Right forelimb (tissue), 1 donor: ENCODE measurements at places on chromosomes 5 and 9.

- DNase-seq, result no peak
Observed at GRCh38 chr5:132423438-132423898, 54.0 kb downstream of the SLC22A5 start.

GRCh38 chr9:36005891-36006290 lies 30.8 kb upstream of the RECK start:
- DNase-seq, result no peak

DNA sequence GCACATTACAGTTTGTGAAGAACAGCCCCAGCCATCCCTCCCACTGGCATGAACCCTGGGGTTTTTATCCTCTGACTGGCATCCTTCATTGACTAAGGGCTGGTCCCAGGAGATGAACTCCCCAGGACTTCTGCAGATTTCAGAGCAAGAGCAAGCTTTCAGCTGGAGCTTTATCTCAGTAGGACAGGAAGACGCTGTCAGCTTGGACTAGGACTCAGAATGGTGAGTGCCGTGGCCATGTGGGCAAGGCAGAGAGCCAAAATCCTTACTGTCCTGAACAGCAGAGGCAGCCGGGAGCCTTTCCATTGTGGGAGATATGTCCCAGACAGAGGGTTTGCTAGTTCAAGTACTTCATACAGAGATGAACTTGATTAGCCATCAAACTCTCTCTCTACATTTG lies 3.2 kb upstream of the ACOT12 start:
- DNase-seq, result no peak

- no peak for DNase-seq
Observed at GRCh38 chr5:128111818-128112448, 28.4 kb downstream of the SLC12A2 start.

DNA sequence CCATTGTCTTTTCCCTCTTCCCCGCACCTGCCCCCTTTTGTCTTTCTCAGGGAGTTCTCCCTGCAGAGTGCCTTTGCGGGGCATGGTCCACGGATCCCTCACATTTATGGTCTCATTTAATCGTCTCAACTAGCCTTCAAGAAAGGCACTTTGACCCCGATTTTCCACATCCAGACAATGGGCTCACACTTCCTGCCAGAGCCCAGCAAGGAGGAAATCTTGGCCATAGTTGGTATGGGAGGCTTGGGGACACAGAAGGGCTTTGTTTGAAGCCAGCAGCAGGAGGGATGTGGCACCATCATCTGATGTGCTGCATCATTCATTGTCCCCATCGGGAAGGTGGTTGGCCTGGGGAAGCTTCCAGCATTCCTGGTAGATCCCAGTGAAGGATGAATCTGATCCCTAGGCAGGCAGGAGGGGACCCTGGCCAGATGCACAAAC lies 24.9 kb downstream of the GSN start:
- DNase-seq, result peak; percentile 32

DNA sequence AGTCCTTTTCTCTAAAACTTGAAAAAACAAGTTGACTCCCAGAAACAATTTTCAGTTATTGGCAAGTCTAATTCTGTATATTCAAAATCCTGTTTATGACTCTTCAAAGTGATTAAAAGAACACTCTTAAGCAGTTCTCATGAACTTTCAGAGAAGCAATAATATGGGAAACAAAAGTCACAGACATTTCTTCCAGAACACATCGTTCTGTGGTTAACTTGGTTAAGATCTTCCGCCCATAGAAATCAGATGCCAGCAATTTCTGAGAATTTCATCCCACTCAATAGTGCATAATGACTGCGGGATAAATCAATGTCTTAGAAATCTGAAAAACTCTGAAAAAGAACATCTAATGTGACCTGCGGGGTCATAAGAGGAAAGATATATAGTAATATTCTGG lies 300.5 kb downstream of the COX7C start:
- DNase-seq, result no peak

GRCh38 chr5:149959406-149960236 lies 937 bp upstream of the SLC26A2 start:
- no peak for DNase-seq

GRCh38 chr5:179163236-179164155 lies 103.3 kb downstream of the ZNF354C start:
- peak; percentile 35 for DNase-seq

- DNase-seq, result no peak
Observed at GRCh38 chr5:148820461-148821395, 5.7 kb upstream of the ADRB2 start.

DNA sequence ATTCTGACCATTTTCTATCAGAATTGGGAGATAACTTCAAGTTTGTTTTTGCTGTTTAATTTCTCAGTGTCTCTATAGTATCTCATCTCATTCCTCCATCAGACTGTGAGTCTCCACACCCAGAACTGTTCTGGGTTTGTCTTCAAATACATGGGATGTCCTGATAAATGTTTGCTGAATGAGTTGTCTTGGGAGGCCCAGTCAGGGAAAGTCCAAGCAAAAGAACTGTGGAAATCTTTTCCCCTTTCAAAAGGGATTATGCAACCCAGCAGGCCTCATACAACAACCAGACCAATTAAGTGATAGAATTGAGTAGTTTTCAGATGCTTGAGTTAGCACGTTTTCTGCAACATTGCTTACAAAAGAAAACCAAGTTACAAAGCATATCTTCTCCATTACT lies 324.4 kb downstream of the BRINP1 start:
- no peak for DNase-seq

- DNase-seq, result no peak
Observed at GRCh38 chr9:78745331-78745730, 448.4 kb downstream of the PSAT1 start.

DNA sequence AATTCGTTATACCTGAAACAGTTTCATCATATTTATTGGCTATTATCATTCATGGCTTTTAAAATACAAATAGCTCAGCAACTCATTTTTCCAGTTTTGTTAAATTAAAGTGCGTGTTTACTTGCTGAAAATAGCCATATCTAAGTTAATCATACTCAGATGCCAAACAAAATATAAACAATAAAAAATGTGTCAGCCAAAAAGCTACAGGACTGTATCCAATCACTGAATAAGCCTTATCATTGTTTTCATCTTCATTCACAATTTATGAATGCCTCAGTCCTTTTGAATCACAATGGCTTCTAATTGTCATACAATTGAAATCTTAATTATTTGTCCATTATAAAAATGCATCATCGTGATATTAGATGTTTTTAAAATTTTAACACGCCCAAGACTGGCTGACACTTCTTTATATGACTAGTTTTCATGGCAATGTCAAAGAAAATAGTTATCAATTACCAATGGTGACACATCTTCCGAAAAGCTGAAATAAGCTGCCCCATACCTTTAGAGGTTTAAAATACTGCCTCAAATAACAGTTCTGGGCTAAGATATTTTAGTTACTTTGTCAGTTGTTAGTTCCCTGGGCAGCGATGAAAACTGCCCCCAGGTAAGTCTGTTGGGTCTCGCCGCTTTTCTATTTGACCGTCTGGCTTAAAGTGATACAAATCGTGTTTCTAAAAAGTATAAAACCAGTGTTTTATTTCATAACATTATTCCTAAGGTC lies 1.8 kb downstream of the NFIB start:
- peak; percentile 17 for DNase-seq

- no peak for DNase-seq
Observed at GRCh38 chr9:96169901-96170300, 132.1 kb downstream of the HSD17B3 start.

DNA sequence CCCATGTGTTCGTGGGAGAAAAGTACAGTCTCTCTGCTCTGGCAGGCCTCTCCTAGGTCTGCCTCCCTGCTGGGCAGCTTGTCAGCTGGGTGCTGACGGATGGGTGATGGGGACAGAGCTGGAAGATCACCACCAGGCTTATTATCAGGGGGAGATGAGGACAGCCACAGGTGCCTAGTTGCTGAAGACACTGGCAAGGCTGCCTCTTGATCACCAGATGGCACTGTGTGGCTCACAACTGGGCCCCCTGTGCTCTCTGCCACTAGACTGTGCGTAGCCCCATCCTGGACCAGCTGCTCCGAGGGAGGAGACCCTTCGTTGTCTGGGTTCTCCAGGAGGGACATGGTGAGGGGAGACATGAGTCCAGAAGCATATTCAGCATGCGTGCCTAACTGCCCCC lies 73.0 kb downstream of the KIF24 start:
- DNase-seq, result no peak

DNA sequence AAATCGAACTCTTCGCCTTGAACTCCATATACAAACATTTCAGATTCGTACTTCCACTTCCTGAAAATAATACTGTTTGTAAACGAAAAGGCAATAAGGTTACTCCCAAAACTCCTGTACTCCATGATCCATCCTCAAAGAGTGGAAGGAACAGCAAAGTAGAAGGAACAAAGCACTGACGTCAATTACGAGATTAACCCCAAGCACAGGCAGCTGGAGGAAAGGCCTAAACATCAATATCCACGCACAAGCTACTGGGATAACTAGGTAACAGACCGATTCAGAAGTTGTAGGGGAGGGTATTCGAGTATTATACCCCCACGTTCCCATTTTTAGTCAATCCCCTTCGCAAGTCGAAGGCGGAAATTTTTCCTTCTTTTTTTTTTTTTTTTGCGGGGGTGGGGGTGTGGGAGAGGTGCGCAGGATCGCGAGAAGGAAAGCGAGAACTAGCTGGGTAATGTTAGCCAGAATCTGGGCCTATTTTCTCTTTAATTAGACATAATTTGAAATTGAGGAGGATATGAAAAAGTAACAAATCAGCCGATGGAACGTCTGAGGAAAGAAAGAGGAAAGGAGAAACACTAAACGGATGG lies 909 bp downstream of the AFF4 start:
- DNase-seq, result peak; percentile 62

DNA sequence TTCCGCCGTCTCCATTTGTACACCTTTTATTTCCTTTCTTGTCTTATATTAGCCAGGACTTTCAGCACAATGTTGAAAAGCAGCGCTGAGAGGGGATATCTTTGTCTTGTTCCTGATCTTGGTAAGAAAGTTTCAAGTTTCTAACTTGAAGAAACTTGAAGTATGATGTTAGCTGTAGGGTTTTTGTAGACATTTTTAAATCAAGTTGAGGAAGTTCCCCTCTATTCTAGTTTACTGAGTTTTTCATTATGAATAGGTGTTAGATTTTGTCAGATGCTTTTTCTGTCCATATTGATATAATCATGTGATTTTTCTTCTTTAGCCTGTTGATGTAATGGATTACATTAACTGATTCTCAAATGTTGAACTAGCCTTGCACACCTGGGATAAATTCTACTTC lies 425.7 kb downstream of the PIK3R1 start:
- DNase-seq, result no peak

DNA sequence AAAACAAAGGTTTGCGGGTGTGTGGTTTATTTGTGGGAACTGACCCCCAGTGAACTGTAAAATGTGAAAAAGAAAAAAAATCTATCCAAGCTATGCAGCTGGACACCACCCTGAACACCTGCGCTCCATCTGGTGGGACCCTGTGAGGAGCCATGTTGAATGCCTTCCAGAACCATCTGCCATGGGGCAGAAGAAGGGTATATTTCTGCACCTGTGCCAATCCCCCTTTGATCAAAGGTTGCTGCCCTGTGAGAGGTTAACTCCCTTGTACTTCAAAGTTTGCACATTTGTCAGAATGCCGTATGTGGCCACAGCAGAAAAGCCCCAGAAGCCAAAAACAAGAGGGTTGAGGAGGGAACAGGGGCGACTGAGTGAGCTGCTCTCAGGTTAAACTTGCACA lies 148.5 kb upstream of the ALDH1B1 start:
- DNase-seq, result no peak

DNA sequence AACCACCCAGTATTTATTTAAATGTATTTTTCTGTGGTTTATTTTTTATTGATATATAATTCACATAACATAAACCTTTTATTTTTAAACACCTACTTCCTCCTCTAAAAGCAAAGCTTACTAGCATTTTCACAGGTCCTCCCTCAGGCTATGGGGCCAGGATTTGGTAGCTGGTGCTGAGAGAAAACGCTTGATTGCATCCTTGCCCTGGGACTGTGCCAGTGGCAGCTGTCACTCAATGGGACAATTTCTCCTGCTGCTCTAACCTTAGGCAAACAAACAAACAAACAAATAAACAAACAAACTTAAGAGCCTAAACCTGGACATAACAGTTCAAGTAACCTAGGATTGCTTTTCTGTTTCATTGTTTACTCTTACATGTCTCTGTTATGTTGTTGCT lies 102.7 kb downstream of the FOCAD start:
- DNase-seq, result no peak

DNA sequence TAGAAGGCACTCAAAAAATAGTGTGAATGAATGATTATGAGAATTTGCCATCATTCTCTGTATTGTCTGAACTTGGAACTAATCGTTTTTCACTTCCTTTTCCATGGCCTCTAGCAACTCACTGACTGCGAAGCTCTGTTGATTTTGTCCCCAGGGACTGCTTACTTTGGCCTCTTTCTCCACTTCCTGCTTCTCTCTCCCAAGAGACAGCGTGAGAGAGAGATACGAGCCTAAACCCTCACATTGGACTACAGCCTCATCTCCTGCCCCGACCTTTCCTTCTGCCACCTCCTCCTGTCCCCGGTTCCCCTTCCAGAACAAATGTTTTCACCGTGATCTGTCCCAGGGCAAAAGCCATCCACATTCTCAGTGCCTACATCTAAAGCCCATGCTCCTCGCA lies 300.8 kb upstream of the PANK3 start:
- DNase-seq, result no peak

DNA sequence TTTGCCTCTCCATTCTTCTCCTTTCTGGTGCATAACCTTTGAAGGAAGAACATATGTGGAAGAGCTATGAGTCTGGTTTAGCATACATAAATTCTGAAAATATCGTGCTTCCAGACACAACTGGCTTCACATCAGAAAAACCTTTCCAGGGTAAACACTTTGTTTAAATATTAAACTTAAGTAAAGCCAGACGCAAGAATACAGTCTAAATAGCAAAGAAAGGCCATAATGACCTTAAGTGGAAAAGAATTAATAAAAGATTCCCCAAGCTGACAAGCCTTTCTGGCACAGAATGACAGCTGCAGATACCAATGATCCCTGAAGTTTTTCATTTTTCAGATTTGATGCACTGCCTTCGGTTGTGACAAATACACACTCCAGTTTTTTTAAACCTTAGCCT lies 13.5 kb upstream of the TSSK1B start:
- no peak for DNase-seq

- no peak for DNase-seq
Observed at GRCh38 chr5:112862085-112862484, 998 bp downstream of the SRP19 start.

DNA sequence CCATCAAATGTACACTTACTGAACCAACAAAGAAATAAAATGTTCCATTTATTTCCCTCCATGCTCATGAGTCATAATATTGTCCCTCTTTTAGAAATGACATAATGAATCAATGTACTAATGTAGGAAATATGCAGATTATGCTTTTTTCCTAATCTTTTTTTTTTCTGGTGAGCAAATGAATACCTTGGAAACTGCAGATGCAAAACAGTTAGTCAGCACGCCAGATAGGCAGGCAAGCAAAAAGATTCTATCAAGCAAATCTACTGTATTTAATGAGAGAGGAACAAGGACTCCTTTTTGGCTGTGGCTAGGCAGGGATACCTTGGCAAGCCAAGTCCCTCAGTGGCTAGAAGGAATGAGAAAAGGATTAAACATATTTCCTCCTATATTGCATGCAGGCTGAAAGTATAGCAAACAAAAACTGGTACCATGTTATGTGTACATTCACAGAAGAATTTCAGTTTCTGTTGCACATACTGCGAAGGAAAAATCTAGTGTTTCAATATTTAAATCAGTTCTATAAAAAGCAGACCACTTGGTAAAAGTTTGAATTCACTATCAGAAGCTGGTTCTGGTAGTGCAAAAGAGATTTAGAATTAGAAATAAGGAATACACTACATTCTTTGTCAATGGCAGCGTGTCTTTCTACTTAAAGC lies 605.4 kb downstream of the TLE1 start:
- DNase-seq, result no peak
